SHP77 (cell line): ENCODE measurements at places on chromosomes 16 and 17.

DNA sequence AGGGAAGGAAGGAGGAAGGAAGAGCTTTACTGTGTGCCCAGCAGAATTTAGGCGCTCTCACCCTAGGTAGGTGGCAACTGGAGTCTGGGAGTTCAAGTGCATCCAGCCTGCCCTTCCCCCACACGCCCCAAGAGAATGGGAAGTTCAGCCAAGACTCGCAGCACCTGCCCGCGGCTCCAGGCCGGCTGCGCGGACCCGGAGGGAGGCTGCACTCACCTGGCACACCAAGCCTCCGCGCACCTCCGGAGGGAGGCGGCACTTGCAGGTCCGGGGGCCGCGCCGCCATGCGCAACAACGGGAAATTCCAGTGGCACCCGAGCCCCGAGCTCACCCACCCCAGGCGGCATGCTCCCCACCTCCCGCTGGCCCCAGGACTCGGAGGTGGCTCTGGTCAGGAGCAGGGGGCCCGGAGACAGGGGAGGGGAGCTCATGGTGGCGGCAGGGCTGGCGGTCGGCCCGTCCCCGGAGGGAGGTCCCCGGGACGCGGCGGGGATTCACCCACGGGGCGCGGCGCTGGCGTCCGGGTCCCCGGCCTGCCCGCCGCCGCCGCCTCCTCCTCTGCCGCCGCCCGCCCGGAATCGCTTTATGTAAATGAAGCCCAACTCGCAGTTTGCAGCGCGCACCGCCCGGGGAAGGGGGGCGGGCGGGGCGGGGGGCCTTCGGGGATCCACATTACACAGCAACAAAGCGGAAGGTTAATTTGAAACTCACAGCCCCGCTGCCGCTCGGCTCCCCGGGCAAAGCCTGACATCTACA lies at the start of gene ZFHX3:
ZFHX3 (minus strand) TSS at position 593 of the 756 bp plus-strand sequence. CDS start 87,983 bp downstream, outside the sequence.
- peak; percentile 77 for DNase-seq

- DNase-seq, result no peak
Observed at GRCh38 chr17:48123111-48123510, 15.5 kb downstream of the SNX11 start.

GRCh38 chr16:47506800-47507199 lies 45.7 kb downstream of the PHKB start:
- DNase-seq, result no peak

DNA sequence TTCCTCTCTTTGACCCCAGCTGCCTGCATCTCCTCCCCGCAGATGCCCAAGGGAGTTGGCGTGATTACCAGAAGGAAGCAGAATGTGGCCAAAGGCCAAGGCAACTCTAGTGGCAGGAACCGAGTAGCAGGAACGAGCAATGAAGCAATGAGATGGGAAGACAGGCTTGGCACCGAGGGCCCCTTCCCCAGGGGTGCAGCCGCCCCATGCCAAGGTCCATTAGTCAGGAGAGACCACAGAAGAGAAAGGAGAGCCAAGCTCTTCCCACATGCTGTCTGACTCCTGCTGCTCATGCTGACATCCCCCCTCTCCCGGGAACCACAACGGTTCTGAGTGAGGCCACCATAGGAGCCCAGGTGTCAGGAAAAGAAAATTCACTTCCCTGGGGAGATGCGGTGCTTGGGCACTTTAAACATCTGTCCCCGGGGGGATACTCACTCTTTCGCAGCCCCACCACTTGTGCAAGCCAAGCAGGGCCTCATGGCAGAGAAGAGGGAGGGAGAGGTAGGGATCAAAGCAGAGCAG lies 67.4 kb downstream of the MYO18A start:
- no peak for DNase-seq

- DNase-seq, result no peak
Observed at GRCh38 chr16:81123092-81123852, 27.1 kb upstream of the GCSH start.

DNA sequence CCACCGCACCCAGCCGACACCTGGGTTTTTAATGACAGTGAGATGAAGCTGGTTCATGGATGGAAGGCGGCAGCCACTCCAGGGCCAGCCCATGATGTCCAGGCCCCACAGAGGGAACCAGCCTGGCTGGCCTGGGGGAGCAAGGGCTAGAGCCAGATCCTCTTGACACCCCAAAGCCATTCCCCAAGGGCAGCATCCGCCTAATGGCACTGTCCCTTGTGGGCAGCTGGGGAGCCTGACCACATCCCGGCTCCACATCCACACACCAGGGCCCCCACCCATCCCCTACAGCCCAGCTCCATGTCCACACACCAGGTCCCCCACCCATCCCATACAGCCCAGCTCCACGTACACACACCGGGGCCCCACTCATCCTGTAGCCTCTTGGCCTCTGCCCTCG lies 53.3 kb upstream of the ACSF3 start:
- no peak for DNase-seq

GRCh38 chr17:9725575-9725974 lies 65.8 kb downstream of the DHRS7C start:
- DNase-seq, result peak; percentile 56

DNA sequence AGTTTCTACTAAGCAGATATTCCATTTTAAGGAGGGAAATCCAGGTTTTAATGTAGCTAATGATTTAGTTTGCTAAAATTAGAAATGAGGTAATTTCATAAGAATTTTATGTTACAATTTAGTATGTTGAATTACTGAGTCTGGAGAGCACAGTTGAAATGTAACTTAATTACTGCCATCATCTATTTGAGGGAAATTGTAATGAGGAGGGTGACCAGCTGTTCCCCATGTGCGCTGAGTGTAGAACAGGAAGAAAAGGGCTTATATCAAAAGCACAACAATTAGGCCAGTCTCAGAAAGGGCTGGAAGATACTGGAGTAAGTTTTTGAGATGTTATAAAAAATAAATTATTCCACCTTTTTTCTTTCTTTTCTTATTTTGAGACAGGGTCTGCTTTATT lies 735.1 kb upstream of the GOT2 start:
- no peak for DNase-seq

- DNase-seq, result no peak
Observed at GRCh38 chr17:19531780-19532501, 1.7 kb upstream of the SLC47A1 start.

GRCh38 chr17:38879878-38880665 lies 10.2 kb downstream of the LASP1 start:
- no peak for DNase-seq

DNA sequence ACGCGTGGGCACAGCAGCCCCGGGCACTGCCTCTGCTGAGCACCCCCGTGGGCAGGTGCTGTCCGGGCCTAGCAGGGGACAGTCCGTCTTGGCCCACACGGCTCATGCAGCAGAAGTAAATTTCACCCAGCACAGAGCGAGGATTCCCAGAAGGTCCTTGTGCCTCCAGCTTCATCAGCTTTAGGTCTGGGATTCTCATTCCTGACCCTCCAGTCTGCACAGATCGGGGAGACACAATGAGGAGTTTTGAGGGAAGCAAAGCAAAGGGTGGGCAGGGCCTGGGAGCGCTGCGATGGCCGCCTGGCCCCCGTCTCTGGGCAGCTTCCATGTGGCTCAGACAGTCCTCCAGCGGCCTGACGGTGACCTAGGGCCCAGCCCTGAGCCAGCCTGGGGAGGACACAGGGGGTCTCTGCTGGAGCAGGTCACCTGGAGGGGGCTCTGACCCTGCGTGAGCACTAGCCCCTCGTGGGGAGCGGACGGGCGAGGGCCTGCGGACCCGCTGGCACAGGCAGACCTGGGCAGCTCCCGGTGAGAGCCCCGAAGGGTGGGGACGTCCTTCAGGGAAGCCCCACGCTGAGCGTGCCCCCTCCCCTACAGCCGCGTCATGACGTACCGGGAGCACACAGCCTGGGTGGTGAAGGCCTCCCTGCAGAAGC lies 30.7 kb upstream of the CHMP6 start:
- DNase-seq, result no peak

GRCh38 chr17:80860703-80861417 lies 130.8 kb upstream of the CHMP6 start:
- peak; percentile 75 for DNase-seq

DNA sequence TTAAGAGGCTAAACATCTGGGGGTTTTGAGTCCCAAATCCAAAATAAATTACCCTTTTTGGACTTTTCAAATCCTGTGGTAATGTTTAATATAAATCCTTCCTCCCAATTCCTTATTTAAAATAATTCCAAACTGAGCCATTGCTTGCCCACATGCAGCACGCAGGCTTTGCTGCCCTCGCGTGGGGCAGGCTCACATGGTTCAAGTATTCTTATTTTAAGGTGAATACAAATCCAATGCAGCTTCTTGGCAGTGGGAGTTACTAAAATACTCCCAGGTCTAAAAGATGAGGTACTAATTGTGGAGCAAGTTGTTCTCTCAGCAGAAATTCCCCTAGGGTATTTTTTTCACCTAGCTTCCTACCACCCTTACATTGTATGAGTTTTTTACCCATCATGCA lies 33.0 kb downstream of the CYB561 start:
- no peak for DNase-seq

DNA sequence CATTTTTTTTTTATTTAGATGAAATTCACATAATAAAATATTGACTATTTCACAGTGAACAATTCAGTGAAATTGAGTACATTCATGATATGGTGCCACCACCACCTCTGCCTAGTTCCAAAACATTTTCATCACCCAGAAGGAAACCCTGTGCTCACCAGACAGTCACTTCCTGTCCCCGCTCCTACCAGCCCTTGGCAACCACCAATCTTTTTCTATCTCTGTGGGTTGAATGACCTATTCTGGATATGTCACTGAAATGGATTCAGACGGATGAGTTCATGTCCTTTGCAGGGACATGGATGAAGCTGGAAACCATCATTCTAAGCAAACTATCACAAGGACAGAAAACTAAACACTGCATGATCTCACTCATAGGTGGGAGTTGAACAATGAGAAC lies 40.5 kb downstream of the ATP2C2 start:
- DNase-seq, result no peak

DNA sequence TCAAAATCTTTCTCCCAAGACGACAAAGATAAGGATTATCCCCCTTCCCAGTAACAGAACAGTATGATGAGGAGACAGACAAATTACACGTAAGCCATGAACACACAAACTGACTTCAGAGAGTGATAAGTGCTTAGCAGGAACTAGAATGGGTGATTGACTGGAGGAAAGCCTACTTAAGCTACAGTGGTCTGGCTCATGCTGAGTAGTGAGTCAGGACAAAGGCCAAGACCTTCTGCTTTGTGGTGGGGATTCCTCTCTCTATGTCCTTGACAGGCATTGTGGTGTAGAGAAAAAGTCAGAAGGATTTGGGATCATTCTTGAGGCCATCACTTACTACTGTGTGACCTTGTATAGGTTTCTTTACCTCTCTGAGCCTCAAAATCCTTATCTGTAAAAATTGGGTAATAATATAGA lies 381.9 kb upstream of the CCL2 start:
- DNase-seq, result no peak

DNA sequence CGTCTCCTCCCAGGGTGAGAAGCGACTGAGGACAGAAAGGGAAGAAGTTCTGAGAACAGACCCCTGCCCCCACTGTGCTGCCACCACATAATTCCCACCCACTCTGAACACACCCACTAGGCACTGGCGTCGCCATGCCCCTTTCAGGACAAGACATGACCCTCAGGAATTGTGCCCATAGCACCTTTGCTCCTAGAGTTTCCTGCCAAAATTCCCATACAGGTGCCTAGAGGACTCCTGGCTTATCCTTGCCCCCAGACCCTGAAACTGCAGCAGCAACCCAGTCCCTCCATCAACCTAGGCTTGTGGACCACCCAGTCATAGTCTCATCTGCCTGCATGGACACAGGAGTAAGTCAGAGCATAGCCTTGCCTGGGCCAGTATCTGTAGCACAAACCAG lies 157.7 kb upstream of the ZNF267 start:
- no peak for DNase-seq

DNA sequence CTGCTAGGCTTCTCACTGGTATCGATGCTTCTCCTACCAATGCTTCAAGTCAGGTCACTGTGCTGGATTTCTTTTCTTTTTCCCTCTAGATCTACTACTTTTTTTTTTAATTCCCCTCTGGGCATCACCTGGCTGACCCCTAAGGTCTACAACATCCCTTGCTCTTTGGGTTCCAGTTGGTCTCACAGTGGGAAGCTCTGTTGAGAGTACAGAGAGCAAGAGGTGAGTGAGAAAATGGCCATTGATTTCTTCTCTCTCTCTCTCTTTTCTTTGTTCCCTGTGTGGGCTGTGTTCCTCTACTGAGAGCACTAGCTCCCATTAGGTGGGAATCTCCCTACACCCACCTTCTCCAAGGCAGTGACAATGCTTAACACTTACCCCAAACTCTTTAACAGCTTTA lies 413.4 kb downstream of the KCNJ2 start:
- DNase-seq, result no peak

GRCh38 chr16:89561884-89562599 lies 1.6 kb downstream of the RPL13 start:
- no peak for DNase-seq

DNA sequence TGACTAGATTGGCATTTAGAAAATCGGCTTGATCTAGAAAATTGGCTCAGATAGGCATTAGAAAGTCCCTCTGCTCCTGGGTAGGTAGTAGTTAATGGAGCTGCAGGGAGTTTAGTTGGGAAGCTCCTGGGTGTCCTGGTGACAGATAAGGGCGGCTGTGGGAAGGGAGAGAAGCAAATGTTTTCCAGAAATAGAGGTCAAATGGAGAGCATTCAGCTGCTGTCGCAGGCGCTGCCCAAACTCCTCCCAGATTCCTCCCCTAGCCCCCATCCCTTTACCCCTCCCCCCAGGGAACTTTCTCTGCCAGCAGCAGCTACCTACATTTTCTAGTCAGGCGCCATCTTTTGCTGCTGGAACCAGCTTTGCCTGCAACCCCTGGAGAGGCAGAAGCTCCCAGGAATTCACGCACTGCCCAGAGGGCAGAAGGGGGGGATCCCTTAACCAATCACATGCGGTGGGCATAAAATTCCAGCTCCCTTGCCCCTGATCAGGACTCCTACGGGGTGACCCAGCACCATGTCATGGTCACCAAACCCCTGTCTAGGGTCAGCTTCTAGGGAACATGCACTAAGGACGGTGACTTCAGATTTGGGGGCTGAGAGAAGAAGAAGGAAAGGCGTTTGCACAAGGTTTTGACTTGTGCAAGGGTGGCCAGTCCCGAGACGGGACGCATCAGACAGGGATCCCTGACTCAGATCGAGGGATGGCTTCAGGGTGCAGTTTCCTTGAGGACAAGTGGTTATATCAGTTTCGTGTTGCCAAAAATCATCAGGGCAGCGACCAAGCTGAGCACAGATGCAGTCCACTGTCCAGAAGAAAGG lies 43.8 kb downstream of the SOCS1 start:
- no peak for DNase-seq

GRCh38 chr16:67563708-67564468 lies 1.6 kb downstream of the CTCF start:
- peak; percentile 9 for DNase-seq

- DNase-seq, result no peak
Observed at GRCh38 chr16:49455181-49455990, 81.8 kb downstream of the C16orf78 start.

DNA sequence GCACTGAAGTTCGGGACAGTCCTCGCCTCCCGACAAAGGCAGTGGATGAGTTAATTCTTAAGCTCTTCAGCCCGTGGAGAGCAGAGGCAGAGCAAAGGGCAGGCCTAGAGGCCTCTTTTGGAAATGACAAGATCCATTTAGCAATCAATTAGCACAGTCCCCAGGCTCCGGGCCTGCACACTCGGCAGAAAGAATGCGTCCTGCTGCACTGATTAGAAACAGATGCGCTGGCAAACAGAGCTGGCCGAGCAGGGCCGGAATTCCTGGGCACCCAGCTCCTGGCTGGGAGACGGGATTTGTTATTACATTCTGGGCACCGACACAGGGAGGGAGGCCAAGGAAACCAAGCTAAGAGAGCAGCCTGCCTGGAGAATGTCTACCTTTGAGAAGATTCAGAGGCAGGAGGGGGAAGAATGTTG lies 162.9 kb downstream of the COPRS start:
- DNase-seq, result no peak

- DNase-seq, result no peak
Observed at GRCh38 chr16:22664132-22664531, 149.8 kb upstream of the HS3ST2 start.
